Esophagus mucosa (tissue), 1 donor: ENCODE measurements at places on chromosomes 6 and 20. TPM values are rescaled to one million over a fixed set of nuclear protein-coding genes. Genes with fewer than 3 reads are reported as not detected.

Gene PXT1
- not detected for total RNA-seq

Gene MRAP2
- 1.0 TPM for total RNA-seq

Gene GMPR
- 0.80 TPM for total RNA-seq

Gene OR12D2
- total RNA-seq, result not detected

Gene SASH1
- 65.2 TPM for total RNA-seq

Gene ULBP1
- 1.2 TPM for total RNA-seq

Gene FILIP1
- 0.60 TPM for total RNA-seq

Gene EPPIN
- total RNA-seq, result not detected

Gene COMMD7
- 16.1 TPM for total RNA-seq

Gene DSP
- 1,306 TPM for total RNA-seq

Gene BEND6
- total RNA-seq, result 0.16 TPM

Gene RHAG
- not detected for total RNA-seq

Gene ELOVL4
- 6.8 TPM for total RNA-seq
